ENCODE measurements at places on chromosomes 2 and 18. TPM values are rescaled to one million over a fixed set of nuclear protein-coding genes. Genes with fewer than 3 reads are reported as not detected.
A peak's percentile ranks its signal among the peaks of the same experiment; 100 is the strongest.

DNA sequence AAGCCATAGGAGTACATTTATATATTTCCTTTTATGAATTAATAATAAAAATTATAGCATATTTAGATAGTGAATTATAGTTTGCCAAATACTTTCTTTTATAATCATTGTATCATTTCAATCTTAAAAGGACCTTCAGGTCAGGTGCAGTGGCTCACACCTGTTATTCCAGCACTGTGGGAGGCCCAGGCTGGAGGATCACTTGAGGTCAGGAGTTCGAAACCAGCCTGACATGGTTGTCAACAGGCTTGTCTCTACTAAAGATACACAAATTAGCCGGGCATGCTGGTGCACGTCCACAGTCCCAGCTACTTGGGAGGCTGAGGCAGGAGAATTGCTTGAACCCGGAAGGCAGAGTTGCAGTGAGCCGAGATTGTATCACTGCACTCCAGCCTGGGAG is 19.7 kb downstream of the APOB start:
- no peak for DNase-seq

GRCh38 chr2:72964146-72964525 is 46.8 kb downstream of the EMX1 start:
- no peak for DNase-seq

DNA sequence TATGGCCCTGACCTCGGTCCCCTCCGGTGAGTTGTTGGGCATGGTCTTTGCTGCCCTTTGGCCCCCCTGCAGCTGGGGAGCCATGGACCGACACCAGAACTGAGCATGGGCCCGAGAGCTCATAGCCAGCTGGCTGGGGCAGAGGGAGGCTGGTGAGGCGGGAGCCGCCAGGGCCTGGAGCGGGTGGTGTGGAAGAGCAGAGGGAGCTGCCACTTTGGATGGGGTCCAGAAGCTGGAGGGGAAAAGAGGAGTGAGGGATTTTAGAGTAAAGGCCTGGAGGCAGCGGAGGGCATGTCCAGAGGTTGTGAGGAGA is 16.5 kb upstream of the CNNM3 start:
- DNase-seq, result no peak

Gene CRACDL
- total RNA-seq, result 6.8 TPM

- peak; percentile 83 for DNase-seq
These were observed 38.7 kb downstream of the PSD4 start for GRCh38 chr2:113212245-113213060.

Gene CXCR4
- 8.3 TPM for total RNA-seq
